GM23248 (cell line): ENCODE measurements at places on chromosomes 5 and 9.

DNA sequence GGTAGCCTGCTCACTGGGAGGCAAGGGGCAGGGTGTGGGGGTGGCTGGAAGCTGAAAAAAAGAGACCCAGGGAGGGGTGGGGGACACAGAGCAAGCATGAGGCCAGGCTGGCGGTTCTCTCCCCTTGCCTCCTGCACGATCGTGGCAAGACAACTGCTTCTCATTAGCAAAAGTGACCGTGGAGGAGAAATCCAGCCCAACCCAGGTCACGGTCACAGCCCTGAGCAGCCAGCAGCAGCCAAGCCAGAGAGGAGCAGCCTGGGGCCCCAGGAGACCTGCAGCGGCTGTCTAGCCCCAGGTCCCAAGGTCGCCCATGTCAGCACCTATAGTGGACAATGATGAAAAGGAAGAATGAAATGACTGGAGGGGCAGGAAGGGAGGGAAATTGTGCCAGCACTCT is 89.1 kb downstream of the NRG2 start:
- DNase-seq: no peak

- DNase-seq: no peak
These were observed 631.8 kb downstream of the BNC2 start for GRCh38 chr9:16238623-16239138.

DNA sequence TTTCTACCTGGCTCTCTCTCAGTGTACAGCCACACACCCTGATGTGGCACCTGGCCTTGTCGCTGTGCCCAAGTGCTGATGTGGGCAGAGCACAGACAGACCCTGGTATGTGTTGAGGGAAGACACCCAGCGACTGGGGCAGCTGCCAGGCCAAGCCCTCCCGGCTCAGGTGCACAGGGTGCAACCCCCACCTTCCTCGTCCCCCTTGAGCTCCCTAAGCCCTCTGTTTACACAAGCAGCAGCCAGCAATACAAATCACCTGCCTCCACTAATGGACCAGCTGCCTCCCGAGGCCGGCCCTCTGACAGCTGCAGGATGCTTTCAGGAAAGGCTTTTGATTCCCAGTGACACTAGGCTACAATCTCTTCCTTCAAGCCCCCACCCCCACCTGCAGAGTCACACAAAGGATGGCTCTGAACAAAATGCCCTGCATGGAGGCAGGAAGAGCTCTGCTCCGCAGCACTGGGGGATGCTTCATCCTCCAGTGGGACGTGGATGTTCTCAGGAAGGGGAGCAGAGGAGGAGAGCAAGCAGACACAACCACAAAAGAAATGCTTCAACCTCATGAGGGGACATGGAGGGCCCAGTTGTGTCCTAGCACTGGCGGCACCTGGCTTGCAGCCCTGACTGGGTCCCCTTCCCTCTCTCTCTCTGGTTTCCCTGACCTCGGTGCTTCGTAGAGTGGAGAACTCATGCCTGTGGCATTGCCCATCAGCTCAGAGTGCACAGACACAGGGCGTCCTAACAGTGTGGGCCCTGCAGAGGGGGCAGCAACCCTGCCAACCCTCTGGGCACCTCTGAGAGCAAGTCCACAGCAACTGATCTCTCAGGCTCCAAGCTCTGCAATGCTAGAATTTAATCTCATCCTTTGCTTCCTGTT is 140.8 kb downstream of the BARX1 start:
- no peak for DNase-seq

- DNase-seq: peak; percentile 90
These were observed 43.8 kb downstream of the WDR36 start for GRCh38 chr5:111135946-111136345.

GRCh38 chr5:58759745-58760144 is 176.9 kb downstream of the RAB3C start:
- peak; percentile 1 for DNase-seq

DNA sequence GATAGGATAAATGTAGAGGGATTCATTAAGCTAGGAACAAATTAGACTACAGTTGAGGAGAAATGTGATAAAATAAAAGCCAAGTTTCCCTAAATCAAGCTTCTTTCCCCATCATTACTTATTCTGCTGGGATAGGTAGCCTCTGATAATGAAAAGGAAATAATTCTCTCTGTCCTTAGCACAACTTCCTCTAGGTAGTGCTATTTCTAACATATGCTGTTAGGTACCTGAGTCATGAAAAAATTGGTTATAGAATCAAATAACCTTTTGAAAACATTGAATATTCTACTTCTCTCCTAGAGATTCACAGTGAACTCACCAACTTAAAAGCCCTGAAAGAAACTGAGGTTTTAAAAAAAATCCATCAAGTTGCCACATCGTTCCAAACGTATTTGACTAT is 1793.1 kb downstream of the EFNA5 start:
- DNase-seq: peak; percentile 2

- no peak for DNase-seq
These were observed 119.5 kb upstream of the TLE4 start for GRCh38 chr9:79452265-79452664.

GRCh38 chr5:86688406-86688805 is 70.7 kb downstream of the COX7C start:
- DNase-seq: no peak

GRCh38 chr5:126837906-126838539 is 61.1 kb downstream of the LMNB1 start:
- DNase-seq: peak; percentile 50

DNA sequence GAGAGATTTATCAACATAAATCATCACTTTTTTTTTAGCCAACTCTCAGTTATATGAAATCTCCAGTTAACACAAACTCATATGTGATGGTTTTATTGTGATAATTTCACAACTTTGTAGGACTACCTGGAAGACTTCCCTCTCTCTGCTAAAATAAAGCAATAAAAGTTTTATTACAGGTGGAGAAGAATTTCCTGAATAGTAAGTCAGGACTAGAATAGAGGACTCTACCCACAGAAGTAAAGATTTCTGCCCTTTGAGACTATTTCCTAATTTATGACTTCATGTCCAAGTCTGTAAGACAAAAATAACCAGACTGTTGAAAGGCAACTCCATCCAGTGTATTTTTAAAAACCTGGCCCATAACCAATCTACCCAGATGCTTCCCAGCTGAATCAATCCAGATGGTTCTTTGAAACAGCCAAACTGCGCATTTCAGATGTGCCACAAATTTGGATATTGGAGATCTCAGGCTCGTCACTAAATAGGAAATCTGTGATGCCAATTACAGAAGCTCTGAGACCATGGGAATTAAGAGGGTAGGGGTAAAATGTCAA is 234.0 kb upstream of the NMUR2 start:
- DNase-seq: no peak

DNA sequence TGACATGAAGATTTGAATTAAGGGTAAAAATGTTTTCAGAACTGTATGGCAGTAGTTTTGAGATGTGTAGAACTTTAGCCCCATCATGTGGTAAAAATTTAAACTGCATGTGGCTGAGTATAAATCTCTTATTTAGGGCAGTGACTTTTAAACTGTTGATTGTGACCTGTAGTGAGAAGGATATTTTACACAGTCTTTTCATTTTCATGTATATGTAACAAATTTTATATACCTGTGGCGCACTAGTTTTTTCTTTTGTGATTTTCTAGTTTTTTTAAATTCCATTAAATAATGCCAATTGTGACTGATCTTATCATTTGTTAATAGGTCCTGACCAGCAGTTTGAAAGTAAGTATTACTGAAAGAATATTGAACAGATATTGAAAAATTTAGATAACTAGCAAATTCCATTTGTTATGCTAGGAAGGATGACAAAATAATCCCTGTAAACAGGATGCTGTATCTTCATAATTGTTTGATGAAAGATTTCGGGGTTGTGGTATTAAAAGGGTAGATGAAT is 47.2 kb downstream of the GPBP1 start:
- DNase-seq: peak; percentile 60

DNA sequence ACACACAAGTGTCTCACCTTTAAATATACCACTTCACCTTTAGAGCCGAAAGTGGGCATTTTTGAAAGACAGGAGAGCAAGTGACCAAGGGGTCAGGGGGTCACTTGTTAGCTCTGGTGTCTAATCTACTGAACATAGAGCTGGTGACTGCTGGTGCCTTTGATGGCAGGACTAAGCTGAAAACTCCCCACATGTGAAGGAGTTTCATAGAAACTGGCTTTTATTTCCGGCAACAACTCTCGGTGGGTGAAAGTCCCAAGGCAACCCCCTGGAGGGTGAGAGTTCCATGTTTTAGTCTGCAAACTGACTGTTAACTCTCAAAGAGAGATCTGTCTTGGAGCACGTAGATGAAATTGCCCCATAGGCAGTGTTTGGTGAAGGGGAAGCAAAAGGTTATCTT is 466.9 kb downstream of the DMRTA1 start:
- no peak for DNase-seq

DNA sequence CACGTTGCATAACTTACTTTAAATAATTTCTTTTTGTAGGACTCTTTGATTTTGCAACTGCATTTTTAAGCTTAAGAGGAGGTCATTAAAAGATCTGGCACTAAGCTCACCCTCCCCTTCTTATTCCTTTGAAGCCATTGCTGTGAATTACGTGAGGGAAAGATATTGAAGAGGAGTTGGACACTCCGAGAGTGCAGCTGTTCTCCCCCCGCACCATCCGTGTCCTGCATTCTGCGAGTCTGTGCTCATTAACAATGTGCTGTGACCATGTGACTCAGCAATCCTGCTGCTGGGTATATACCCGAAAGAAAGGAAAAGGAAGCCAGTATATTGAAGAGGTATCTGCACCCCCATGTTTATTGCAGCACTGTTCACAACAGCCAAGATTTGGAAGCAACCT is 40.0 kb downstream of the NXNL2 start:
- DNase-seq: peak; percentile 73

DNA sequence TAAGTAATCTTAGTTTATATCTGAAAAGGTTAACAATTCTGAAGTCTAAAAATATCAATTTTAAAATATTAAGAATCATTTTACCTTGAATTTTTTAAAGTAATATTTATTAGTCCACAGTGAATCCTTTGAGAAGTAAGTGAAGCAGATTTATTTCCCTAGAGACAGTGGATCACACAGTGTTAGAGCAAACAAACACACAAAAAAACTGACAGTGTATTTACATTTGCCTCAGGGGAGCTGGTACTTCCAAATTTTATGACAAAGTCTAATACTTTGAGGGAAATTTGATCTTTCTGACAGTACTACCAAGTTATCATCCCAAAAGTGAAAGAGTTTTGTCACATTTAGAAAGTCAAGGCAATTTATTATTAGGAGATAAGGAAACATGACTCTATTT is 1750.6 kb upstream of the CDH9 start:
- DNase-seq: no peak

- no peak for DNase-seq
These were observed 261.8 kb downstream of the CTNND2 start for GRCh38 chr5:11642438-11642837.

DNA sequence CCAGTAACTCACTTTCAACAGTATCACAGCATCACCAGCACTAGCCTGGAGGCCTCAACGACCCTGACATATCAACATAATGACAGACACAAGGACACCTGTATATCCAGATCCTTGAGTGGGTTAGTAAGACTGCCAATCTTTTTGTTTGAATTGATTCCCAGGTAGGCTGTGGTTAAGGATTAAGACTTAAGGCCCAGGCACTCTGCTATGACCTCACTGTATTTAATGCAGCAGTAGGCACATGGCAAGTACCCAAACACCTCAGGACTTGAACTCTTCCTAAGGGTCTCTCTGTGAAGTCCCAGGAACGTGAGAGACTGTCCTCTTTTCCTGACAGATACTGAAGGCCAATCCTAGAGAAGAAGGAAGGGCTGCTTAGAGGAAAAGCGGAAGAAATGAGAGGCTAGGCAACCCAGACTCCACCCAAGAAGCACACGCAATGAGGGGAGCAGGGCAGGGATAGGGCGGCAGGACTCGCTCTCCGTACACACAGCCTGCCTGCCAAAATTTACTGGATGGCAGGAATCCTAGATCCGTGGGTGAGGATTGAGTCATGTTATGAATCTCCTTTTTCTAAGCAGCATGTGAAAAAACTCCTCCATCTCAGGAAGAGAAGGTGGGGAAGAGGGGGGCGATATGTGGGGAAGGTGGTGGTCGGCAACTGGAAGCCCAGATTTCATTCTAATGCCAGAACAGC is 93.4 kb downstream of the SIL1 start:
- peak; percentile 97 for DNase-seq

DNA sequence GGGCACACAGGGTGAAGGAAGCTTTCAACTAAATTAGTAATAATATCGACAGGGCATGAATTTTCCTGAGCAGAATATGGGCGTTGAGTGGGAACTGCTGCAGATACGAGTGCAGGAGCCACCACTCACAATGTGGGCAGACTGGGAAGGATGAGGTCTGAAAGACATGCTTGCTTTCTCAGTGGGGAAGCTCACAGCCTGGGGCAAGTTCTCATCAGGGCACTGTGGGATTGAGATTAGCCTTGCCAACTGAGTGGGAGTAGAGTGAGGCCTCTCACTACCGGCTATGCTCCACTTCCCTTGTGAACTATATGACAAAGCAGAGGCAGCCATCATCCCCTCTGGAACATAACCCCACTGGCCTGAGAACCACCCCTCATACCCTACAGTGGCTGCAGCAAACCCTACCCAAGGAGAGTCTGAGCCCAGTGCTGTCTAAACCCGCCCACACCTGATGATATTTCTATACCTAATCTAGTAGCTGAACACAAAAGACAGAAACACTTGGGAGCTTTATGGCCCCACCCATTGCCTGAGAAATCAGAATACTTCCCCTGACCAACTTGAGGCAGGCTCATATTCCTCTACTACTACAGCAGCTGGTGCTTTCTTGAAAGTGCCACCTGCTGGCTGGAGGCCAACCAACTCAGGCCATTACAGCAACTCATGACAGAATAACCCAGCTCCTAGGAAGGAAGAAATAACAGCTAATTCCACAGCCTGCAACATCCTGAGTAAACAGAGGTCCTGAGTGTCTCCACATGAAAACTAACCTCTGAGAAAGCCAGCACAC is 173.7 kb upstream of the SPEF2 start:
- DNase-seq: no peak

GRCh38 chr9:35236692-35237091 is 74.9 kb downstream of the UNC13B start:
- DNase-seq: no peak

DNA sequence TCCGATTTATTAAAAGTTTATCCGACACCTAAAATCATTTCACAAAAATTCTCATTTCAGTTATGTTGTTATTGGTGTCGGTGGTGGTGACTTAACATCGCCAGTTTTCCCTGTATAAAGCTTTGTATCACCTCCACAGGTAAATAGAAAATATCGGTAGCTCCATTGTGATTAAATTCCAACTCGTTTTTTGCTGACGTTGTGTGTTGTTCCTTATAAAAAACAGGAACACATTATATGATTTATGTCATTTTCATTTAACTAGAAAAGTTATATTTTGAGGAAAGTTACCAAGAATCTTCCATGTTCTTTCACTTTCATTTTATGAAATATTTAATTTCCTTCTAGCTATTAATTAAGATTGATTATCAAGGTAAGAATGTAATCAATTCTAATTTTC is 635.9 kb downstream of the CDH18 start:
- DNase-seq: no peak

DNA sequence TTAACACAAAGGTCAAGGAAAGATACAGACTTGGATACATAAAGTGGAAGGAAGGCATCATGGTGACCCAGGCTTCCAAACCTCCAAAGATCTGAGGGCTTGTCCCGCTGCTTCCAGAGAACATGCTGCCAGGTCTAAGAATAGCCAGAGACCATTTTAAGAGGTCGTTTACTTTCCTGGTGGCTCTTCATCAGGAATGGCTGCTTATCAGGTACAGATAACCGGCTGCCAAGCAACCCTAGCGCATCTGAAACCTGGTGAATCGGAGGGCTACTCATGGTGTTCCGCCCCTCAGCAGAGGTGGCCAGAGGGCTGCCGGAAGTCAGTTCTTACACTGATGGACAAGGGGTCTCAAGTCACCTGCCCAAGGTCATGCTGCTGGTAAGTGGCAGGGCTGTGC is 251.3 kb upstream of the DAP start:
- DNase-seq: no peak

GRCh38 chr5:87155106-87155505 is 112.6 kb upstream of the RASA1 start:
- DNase-seq: no peak
